EL (cell line): ENCODE measurements at places on chromosomes 12 and 14.

DNA sequence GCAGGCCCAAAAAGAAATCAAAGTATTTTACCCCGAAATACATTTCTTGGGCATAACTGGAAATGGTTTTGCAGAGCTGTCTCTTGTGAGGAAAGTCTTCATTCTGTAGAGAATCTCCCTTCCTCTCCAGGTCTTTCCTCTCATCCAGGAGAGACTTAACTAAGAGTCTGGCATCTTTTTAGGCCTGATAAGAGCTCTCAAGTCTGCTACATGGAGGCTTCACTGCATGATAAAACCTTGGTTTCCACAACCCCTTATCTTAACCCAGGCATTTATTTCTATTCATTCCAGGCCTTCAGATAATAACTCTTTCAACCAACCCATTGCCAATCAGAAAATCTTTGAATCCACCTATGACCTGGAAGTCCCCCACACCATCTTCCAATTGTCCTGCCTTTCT lies 41.1 kb upstream of the LRRK2 start:
- DNase-seq, result no peak

DNA sequence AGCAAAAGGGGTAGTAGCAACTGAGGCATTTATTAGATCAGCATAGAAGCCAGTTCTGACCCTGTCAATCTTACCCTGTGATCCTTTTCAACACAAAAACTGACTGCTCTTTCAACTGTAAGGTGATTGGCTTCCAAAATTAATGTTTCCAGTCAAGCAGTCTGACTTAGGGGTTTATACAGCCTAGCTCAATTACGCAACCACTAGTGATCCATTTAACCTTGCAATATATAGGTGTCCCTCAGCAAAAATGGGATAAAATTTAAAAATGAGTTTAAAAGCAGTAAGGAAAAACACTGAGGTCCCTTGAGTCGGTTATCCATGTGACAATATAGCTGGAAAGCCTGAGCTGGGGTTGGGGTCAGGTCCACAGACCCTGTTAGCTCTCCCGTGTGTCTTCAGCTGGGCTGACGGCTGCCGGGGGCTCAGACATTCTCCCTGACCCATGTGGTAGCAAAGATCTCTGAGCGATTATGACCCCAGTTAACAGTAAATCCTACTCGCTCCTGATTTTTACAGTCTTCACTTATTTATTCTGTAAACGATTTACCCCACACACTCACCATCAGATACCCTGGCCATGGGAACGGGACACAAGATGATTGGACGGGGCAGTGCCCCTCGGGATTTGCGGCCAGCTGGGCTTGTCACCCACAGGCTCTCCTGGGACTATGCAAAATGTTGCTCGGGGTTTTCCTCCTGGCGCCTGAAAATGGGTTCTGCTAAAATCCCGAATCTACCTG lies 16.6 kb downstream of the ADGRD1 start:
- DNase-seq, result no peak

- DNase-seq, result peak; percentile 90
Observed at GRCh38 chr12:112419297-112420133, 768 bp downstream of the PTPN11 start.

- DNase-seq, result no peak
Observed at GRCh38 chr12:18261906-18262305, 588 bp downstream of the PIK3C2G start.

- no peak for DNase-seq
Observed at GRCh38 chr14:74572726-74573301, 39.2 kb downstream of the LTBP2 start.

- DNase-seq, result no peak
Observed at GRCh38 chr12:55658635-55659391, 22.1 kb downstream of the OR10P1 start.

GRCh38 chr14:69693145-69693544 lies 73.8 kb upstream of the SRSF5 start:
- DNase-seq, result no peak

DNA sequence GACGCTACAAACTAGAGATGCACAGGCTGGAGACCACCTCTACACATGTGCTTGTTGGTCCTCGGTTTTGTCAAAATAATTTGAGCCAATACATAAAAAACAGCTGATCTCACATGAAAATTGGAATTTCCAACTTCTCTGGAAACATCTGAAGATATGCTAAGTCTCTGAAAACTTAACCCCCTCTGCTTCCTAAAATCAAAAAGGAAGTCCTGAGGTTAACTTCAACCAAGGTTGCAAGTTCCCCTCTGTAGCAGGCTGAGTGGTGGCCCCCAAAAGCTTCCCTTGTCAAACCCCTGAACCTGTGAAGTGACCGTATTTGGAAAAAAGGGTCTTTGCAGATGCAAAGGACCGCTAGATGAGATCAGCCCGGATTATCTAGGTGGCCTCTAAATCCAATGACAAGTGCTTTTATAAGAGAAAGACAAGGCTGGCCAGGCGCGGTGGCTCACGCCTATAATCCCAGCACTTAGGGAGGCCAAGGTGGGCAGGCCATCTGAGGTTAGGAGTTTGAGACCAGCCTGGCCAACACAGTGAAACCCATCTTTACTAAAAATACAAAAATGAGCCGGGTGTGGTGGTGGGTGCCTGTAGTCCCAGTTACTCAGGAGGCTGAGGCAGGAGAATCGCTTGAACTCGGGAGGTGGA lies 32.0 kb upstream of the VPS37B start:
- DNase-seq, result no peak

GRCh38 chr12:112304436-112304835 lies 77.8 kb downstream of the HECTD4 start:
- DNase-seq, result no peak

DNA sequence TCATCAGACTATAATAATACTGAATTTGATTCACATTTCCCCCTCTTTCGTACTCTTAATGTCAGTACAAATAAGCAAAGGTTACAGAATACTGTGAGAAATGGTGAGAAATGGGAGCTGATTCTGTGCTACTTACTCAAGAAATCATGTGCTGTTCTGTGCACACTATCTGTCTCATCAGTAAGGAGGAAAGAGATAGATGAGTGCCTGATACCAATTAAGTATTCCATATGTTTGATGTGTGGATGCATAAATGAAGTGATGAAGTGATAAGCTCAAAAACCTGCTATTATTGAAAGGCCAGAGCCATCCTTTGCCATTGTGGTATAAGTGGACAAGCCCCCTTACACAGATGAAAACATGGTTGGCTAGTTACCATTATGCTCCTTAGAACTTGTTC lies 127.7 kb downstream of the PDE3A start:
- DNase-seq, result no peak

DNA sequence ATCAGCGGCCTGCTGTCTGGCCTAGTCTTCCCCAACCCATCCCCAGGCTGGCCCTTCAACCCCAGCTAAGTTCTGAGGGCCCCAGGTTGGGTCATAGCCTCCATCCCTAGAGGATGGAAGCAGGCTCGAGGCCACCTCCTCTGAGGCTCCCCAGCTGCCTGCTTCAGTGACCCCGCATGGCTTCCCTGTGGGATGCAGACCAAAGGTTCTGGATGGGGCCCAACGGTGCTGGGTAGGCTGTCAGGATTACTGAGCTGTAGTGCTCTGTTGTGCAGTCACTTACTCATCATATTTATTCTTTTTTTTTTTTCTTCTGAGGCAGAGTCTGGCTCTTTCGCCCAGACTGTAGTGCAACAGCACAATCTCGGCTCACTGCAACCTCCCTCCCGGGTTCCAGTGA lies 92.0 kb downstream of the IRF2BPL start:
- DNase-seq, result no peak

- no peak for DNase-seq
Observed at GRCh38 chr14:80445605-80446004, 234.3 kb upstream of the DIO2 start.

- no peak for DNase-seq
Observed at GRCh38 chr14:35944847-35945246, 118.7 kb downstream of the BRMS1L start.

DNA sequence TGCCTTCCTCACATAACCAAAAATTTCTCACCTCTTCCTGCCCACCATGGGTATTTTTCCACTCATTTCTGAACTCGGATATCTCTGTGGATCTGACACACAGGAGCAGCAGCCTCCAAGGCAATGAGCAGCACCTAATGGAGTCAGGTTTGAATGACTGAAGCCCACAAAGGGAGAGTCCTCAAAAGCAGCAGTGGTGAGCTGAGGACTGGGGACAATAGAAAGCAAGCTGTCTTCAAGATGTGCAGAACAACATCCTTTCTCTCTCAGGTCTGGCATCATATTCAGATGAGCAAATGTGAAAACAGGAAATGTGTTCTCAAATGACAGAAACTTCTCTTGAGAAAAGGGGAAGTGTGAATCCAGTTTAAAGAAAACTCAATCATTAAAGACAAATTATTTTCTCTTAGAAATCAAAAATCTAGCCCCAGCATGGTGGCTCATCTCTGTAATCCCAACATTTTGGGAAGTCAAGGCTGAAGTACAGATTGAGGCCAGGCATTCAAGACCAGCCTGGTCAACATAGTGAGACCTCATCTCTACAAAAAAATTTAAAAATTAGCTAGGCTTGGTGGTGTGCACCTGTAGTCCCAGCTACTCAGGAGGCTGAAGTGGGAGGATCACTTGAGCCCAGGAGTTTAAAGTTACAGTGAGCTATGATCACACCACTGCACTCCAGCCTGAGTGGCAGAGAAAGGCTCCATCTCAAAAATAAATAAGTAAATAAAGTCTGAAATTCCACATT lies 54.2 kb downstream of the C12orf42 start:
- DNase-seq, result no peak

GRCh38 chr12:46110223-46110611 lies 119.8 kb upstream of the SCAF11 start:
- no peak for DNase-seq

DNA sequence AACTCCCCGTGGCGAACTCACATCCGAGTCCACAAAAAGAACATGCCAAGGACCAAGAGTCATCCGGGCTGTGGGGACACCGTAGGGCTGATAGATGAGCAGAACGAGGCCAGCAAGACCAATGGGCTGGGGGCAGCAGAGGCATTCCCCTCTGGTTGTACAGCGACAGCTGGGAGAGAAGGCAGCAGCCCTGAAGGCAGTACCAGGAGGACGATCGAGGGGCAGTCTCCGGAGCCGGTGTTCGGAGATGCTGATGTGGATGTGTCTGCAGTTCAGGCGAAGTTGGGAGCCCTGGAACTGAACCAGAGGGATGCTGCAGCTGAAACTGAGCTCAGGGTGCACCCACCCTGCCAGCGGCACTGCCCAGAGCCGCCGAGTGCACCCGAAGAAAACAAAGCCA lies 50.7 kb downstream of the TBC1D30 start:
- DNase-seq, result no peak

- DNase-seq, result peak; percentile 69
Observed at GRCh38 chr12:104577581-104577981, 120.8 kb downstream of the CHST11 start.
